ENCODE measurements at places on chromosomes 2 and 18.

GRCh38 chr2:205324355-205324754 lies 357.9 kb upstream of the NRP2 start:
- DNase-seq = no peak

GRCh38 chr2:100109986-100110613 lies 32.3 kb downstream of the AFF3 start:
- no peak for DNase-seq

DNA sequence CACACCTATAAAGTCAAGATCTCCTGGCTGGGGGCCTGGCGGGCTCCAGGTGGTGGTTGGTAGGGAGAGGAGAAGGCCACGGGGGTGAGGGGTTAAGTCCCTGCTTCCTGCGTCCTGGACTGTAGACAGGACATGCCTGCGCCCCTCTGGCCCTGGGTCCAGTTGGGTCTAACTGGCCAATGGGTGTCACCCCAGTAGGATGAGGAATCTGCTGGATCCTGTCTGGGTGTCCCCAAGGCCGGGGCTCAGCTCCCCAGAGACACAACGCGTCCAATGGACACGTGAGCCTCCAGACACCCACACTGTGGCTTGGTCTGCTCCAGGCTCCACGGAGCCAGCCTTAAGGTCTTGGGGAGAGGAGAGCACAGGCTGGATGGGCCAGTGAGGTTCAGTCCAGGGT lies 19.6 kb downstream of the AQP12A start:
- no peak for DNase-seq

GRCh38 chr2:167750675-167751074 lies 496.7 kb downstream of the STK39 start:
- no peak for DNase-seq

DNA sequence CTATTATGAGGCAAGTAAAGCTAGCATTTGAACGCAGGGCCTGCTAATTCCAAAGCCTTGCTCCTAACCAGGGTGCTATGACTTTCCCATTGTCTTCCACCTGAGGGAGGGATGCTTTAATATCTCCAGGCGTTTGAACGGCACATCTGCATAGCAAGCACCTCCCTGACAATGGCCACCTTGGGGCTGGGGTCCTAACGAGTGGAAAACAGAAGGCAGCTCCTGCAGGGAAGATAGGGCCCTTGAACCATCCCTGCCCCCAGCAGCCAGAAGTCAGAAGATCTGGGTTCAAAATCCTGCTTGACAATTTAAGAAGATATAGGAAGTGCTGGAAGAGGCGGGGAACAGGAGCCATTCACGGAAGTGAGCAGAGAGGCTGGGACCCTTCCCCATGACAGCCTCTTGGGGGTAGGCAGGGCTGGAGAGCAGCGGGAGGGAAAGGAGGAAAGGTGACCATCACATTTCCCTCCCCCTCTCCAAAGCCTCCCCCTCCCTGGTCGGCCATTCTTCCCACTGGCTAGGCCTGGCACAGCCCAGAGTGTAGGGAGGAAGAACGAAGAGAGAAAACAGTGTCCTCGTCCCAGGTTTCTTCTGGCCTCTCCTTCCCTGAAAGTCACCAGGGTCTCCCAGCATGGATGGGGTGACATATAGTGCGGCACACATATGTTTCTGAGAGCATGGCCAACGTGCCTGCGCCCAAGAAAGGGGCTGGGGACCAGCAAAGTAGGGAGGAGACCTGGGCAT lies 73.5 kb downstream of the EMX1 start:
- no peak for DNase-seq

All from GM12865 (cell line).